Esophagus squamous epithelium (tissue), 5 donors: ENCODE measurements at places on chromosomes 4 and X. TPM values are rescaled to one million over a fixed set of nuclear protein-coding genes. Genes with fewer than 3 reads are reported as not detected.

Gene CABS1
- not detected for total RNA-seq

Gene RPA4
- total RNA-seq: not detected

Gene CDKL2
- 1.2 TPM for total RNA-seq

Gene SOWAHB
- 6.5 TPM for total RNA-seq

Gene MBTPS2
- 7.1 TPM for total RNA-seq

Gene SPIN2A
- total RNA-seq: not detected

Gene COL4A5
- total RNA-seq: 10.7 TPM

Gene ARHGEF38
- total RNA-seq: not detected

Gene SLC10A6
- 23.9 TPM for total RNA-seq

Gene CCKAR
- total RNA-seq: not detected

Gene SCML2
- 2.4 TPM for total RNA-seq

Gene GUCY1B1
- 5.5 TPM for total RNA-seq

Gene CAPN6
- total RNA-seq: 6.0 TPM

Gene DAPP1
- total RNA-seq: 35.5 TPM
